Smooth muscle cell of the brain vasculature (primary cell): ENCODE measurements at places on chromosomes 1 and 21.
A peak's percentile ranks its signal among the peaks of the same experiment; 100 is the strongest.

- no peak for DNase-seq
These were observed 87.6 kb downstream of the DRAM2 start for GRCh38 chr1:111052246-111052645.

DNA sequence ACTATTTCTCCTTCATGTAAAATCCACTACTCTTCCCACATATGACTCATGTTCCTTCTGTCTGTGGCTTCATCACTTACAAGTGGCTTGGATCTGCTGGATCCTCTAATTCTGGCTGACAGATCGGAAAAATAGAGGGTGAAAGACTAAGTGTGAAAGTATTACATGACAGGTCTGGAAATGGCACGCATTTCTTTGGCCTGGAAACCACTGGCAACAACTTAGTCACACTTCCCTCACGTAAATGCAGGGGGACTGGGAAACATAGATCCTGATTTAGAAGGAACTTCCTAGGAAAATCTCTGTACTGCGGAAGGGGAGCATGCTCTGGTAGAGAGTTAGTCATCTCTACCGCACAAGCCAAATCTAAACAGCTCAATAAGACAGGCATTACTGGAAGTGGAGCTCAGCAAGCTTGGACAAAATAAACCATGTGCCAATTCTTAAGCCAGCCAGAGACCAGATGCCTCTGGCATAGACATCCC, 305.4 kb upstream of the PTBP2 start:
- DNase-seq, result peak; percentile 35

DNA sequence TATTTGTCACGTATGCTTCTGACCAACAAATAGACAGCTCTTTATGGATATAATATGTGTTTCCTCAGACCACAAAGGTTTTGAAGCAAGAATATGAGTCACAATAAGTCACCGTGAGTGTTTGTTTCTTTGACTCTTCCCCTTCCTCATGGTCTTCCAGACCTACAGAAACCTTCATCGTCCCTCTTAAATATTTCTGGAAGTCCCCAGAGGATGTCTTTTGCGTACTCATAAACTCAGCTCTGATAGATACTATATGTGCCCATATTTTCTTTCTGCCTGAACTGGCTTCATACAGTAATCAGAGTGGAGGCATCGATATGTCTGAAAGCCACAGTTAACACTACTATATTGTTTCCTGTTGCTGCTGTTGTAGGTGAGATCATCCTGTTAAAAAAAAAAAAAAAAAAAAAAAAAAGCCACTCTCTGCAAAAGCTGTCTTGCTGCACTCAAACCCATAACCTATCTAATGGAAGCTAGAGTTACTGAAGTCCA, 38.4 kb downstream of the ADAMTS1 start:
- no peak for DNase-seq

DNA sequence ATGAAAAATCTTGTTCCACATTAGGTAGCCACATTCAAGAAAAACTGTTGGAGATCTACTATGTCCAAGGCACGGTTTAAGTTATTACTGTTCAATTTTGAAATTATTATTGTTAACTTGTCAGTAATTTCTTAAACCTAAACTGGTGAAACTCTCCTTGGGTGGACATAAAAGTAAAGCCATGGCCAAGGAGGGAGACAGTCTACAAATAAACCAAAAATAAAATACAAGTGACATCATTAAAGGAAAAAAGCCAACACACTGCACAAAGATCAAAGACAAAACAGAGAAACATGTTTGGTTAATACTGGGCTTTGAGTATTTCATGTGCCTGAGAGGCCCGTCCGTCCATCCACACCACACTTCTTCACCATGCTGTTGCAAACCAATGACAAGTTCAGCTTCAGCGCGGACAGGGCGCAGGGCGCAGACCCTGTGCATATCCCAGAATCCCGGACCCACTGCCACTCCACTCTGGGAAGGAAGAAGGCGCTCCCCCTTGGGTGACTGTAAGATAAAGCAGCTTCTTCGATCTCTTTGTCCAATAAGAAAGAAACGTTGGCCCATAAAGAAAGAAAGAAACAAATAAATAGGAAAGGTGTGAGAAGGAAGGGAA, 918 bp upstream of the RASAL2 start:
- no peak for DNase-seq

DNA sequence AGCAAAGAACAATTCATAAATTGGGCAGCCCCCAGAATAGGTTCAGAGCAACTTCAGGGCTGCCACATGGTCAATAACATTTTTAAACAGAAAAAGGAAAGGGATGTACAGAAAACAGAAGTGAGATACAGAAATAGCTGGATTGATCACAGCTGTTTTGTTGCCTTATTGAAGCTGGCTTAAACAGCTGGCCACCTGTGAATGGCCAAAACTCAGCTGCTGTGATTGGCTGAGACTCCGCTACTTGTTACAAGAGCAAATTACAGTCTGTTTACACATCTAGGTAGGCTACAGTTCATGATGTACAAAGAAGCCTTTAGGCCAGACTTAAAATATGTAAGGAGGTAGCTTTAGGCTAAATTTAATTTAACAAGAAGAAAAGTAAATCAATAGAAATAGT, 11.6 kb upstream of the IFNAR1 start:
- DNase-seq, result no peak

GRCh38 chr21:25961042-25961441, 209.5 kb downstream of the APP start:
- DNase-seq, result no peak

DNA sequence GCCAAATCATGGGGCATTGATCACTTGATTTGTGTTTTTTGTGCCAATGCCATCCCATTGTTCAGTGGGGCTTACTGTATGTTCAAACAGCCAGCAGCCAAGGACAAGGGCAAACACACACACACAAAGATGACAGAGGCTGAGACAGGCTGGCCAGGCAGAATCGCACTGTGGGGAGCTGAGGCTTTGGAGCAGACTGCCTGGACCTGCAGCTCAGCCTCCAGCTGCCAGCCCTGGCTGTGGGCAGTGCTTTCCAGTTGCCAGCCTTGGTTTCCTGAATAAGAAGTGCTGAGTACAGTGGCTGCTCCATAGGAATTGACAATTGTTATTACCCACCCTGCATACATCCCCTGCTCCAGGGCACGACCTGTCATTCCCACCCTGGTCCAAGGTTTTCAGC, 16.9 kb upstream of the PCP4 start:
- DNase-seq, result no peak

GRCh38 chr1:239322369-239322768, 64.0 kb upstream of the CHRM3 start:
- DNase-seq, result no peak

DNA sequence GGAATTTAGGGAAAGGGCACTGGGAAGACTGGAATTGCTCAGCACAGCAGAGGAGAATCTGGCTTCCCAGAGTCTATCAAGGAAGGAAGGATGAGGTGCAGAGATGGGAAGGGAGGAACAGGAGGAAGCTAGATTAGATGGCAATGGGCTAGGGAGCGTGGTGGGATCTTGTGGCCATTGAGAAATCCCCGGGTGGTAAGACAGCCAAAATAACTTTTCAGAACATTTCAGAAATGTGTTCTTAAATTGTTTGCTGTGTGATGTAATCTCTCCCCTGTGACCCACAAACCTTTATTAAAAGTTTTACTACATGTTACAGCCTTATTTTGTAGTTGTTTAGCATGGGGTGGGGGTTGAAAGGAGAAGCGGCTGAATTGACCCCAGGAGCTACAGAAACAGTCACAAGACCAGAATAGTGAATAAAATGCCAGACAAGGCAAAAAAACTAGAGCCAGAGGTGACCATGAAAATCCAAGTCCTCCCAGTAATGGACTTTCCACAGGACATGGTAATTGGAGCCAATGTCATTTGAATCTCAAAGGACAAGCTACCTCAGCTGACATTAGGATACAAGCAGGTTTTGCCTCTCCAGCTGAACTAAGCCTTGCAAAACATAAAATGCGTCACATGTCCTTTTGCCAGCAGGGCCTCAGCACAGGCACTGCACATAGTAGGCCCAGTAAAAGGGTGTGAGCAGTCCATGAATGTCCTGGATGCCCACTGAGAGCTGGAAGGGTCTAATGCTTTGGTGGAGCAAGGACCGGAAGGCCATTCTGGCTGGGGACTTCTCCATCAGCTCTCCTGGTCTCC, 980 bp upstream of the AHCYL1 start:
- no peak for DNase-seq
